ENCODE measurements at places on chromosomes 3 and 15.
A peak's percentile ranks its signal among the peaks of the same experiment; 100 is the strongest.

GRCh38 chr15:82986442-82986780, 401 bp downstream of the RAMAC start:
- no peak for DNase-seq

DNA sequence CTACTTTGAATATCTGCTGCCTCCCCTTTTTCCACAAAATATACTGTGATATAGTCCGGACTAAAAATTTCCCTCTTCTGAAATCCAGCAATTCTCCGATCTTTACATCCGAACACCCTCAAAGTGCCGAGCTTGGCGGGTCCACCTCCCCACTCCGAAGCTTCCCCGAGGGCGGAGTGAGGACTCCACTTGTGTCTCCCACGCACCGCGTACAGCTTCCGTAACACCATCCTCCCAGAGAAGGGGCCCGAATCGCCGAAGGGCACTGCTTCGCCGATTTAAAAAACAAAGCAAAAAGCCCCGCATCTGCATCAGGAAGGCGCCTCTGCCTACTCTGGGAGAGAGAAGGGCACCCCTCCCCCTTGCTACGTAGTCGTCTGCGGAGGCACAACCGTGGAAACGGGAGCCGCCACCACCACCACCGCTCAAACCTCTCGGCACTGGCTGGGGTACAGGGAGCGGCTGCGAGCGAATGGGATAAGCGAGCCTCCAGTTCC, 551 bp downstream of the NCBP2 start:
- DNase-seq, result peak; percentile 58

DNA sequence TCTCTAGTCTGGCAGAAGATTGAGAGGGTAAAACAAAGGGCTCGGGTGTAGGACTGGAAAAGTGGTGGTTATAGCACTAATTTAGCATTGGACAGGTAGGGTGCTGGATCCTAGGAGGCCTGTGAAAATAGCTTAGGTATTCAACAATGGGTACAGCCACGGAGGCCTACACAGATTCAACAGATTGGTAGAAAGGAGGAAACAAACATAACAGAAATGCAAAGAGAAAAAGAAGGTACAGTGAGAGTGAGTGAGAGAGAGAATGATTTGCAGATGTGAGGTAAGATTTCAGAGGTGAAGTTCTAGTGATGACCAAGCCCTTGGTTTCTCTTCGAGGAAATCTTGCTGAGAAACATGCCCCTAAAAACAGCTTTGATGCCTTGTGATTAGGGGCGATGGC, 37.9 kb downstream of the ADIPOQ start:
- no peak for DNase-seq

DNA sequence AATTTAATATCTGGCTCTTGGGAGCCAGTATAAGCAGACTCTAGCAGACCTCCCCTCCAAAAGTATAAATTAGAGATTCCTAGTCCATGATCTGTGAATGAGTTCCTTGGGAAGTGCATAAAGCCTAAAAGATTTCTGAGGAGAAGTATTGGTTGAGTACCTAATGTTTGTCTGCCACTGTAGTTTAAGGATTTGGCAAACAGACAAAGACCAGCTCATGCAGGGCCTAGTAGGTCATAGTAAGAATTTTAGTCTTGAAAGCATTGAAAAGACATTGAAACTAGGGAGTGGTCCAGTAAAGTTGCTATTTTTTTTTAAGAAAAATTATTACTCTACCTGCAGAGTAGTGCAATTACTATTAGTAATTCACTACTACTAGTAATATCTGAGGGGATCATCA, 67.5 kb downstream of the SPRED1 start:
- DNase-seq, result peak; percentile 14

DNA sequence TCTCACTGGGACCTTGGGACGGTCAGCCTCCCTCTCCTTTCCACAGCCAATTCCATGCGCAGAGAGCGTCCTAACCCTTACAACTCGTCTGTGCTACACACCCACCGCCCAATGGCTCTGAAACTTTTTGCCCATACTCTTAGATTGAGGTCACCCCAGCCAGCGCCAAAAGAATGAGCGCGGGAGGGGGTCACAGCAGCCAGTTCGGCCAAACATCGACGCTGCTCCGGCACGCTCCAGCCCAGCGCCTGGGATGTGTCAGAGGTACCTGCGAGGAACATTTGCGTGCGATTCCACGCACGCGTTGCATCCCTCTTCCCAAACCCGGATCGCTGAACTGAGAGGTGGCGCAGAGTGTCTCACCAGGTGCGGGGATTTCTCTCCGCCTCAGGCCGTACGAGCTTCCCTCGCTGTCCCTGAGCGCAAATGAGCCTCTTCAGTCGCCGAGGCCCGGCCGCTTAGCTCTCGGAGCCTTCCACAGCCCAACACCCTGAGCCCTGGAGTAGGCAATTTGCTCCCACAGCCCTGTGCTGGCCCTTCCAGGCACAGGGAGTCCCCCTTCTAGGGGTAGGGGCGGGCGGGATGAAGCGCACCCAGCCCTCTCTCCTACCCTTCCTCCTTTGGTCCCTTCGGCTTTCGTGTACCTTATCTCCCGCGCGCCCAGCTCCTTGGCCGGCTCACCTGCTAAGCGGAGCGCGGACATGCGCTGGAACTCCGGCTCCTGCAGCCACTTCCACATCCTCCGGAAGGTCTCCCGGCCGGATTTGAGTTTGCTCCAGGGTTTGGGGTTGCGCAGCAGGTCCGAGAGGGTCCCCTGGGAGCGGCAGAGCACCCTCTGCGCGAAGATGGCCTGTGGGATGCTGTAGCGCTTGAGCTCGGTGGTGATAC, 1.8 kb downstream of the ONECUT1 start:
- DNase-seq, result no peak

DNA sequence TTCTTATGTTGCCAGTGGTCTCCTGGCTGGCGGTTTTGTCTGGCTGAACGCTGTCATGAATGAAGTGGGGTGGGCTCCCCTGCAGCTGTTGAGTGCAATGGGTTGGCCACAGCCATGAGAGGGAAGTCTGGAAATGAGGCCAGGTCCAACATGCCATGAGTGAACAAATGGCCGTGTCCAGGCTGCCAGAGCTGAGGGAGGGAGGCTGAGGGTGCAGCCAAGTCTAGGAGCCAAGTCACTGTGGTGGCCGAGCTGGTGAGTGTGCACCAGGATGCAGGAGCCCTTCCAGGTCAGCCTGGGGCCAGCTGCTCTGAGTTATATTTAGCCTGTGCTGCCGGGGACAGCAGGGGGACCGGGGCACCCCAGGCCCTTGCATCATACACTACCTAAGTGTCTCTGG, 24.7 kb upstream of the PRR23E start:
- peak; percentile 43 for DNase-seq

- no peak for DNase-seq
Measured at GRCh38 chr15:67198157-67198754, 56.2 kb downstream of the AAGAB start.

DNA sequence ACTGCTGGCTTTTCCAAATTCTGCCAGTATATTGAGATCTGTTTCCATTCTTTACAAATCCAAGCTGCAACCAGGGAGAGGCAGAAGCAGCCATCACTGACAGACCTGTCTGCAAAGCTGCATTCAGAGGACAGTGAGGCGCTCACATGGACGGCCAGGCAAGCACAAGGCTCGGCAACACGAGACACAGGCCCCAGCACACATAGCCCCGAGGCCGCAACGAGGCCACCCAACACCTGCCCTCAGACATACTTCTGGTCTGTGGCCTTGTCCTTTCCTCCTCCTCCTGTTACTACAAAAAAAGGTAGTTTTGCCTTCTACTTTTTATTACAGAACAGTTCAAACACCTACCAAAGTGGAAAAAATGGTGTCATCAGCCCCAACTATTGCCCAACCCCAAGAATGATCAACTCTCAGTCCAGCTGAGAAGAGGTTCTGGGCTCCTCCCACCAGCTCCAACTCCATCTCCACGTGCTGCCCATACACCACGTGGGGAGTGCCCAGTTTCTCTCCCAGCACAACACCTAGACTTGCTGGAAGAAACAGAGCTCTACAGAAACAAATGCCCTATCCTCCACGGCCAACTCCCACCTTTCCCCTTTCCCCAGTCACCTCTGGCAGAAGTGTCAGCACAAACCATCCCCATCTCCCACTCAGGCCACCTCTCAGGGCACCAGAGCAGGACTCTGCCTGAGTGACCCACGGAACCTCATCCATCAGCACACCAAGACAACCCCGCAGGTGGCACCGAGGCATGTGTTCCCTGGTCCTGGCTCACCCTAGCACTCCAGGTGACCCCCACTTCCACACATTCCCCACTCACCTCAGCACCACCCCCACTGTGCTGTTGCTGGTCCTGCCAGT, 7.4 kb downstream of the ZXDC start:
- no peak for DNase-seq

DNA sequence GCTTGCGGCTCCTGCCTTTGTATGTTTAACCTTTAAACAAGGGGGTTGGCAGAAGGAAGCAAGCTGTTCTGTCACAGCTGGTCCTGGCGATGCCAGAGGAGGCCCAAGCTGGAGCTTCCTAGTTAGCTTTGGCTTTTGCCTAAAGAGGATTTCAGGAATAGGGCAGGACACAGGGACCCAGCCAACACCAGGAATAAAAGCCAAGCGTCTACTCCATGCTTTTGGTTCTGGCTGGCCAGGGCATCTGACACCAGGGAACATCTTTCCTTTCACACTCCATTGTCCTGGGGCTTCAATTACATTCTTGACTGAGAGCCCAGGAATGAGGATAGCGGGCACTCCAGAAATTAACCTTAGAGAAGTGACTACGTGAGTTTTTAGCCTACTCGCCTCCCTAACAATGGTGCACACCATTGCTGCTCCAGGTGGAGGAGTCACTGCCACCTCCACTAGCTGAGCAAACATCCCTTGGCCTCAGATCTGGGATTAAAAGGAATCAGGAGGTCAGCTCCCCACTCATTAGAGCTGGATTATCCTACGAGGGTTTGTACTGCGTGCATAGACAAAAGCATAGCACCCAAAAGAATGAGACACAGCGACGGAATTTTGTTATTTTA, 38.2 kb downstream of the TPM1 start:
- no peak for DNase-seq

- DNase-seq, result peak; percentile 85
Measured at GRCh38 chr3:70982700-70983140, 600.8 kb downstream of the FOXP1 start.

- DNase-seq, result no peak
Measured at GRCh38 chr15:33517944-33518343, 207.2 kb downstream of the RYR3 start.

DNA sequence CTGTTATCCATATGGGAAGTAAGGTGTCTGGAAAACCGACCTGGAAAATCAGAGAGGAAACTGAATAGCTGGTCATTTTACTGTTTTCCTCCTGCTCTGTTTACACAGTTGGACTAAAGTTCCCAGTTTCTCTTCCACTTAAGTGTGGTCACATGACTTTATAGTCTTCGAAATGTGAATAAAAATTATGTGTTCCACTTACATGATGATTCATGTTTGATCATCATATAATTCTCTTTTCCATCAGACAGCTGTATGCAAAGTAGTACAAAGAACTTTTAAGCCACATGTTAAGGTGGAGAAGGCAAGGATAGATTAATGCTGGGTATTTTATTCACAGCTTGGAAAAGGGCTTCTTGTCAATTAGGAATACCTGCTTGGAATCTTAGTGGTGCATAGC, 525.5 kb upstream of the BCHE start:
- DNase-seq, result no peak

- DNase-seq, result no peak
Measured at GRCh38 chr3:142228964-142229363, 3.6 kb upstream of the GK5 start.

DNA sequence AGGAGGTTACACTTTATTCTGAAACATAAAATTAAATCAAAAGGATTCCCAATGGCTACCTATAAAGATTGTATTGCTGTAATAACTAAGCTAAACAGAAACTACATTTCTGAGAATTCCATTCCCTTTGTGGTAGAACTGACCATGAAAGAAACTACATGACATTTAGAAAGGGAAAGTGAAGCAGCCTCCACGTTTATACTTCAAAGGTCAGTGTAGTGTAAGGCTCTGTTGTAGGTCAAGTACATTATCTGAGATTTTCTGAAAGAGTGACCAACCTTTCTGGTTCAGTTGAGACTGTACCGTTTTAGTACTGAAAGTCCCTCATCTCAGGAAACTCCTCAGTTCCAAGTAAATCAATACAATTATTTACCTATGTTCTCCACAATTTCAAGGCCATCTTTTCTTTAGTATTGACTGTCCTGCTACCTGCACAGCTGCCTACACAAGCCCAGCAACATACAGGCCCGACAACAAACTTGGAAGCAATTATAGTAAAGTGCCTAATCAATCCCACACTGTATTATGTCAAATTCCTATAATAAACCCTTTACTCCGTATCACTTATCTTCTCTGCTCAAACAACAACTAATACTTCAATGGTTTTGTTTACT, 343.0 kb downstream of the PLOD2 start:
- DNase-seq, result no peak

GRCh38 chr15:36491912-36492311, 87.5 kb upstream of the CDIN1 start:
- no peak for DNase-seq

DNA sequence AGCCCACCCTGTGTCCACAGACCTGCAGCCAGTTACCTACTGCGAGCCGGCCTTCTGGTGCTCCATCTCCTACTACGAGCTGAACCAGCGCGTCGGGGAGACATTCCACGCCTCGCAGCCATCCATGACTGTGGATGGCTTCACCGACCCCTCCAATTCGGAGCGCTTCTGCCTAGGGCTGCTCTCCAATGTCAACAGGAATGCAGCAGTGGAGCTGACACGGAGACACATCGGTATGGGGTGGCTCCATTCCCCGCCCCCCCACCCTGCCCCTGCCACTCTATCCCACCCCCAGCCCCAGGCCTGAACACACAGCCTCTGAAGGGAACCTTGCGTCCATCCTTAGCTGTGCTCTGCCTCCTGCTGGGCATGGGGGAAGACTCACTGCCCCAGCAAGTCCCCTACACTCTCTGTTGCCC, 73.2 kb downstream of the AAGAB start:
- DNase-seq, result no peak

GRCh38 chr3:119555309-119555735, 4.1 kb downstream of the CD80 start:
- DNase-seq, result no peak

- peak; percentile 34 for DNase-seq
Measured at GRCh38 chr3:29695643-29696198, 414.9 kb downstream of the RBMS3 start.

DNA sequence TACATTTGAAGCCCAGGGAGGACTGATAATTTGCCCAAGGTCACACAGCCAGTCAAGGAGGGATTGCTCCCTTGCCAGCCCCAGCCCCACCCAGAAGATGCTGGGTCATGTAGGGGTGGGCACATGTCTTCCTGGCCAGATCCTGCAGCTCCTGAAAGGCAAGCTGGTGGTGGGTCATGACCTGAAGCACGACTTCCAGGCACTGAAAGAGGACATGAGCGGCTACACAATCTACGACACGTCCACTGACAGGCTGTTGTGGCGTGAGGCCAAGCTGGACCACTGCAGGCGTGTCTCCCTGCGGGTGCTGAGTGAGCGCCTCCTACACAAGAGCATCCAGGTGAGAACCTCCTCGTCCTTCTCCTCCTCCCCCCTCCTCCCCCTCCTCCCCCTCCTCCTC, 13.2 kb downstream of the ISG20 start:
- DNase-seq, result no peak

DNA sequence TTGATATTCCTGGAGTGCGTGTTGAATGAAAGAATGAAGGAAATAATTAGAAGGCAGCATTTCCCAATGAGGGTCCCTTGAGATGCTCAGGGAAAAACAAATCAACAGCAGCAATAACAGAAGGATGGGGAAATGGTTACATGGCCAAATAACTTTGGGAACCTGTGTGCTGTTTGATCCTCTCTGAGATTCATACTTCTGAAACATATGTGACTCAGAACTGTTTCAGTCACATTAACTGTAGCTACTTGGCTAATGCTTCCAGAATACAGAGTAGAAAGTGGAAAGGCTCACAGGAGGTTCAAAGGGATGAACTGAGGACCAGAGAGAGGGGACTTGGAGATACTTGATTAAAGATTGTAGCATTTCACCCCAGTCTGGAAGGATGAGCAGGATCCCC, 258.2 kb downstream of the SLCO3A1 start:
- no peak for DNase-seq

Data from RPMI7951 (cell line).